ENCODE measurements at places on chromosomes 3 and 15.
A peak's percentile ranks its signal among the peaks of the same experiment; 100 is the strongest.

- no peak for DNase-seq
Observed at GRCh38 chr15:99168601-99169580, 64.0 kb downstream of the SYNM start.

DNA sequence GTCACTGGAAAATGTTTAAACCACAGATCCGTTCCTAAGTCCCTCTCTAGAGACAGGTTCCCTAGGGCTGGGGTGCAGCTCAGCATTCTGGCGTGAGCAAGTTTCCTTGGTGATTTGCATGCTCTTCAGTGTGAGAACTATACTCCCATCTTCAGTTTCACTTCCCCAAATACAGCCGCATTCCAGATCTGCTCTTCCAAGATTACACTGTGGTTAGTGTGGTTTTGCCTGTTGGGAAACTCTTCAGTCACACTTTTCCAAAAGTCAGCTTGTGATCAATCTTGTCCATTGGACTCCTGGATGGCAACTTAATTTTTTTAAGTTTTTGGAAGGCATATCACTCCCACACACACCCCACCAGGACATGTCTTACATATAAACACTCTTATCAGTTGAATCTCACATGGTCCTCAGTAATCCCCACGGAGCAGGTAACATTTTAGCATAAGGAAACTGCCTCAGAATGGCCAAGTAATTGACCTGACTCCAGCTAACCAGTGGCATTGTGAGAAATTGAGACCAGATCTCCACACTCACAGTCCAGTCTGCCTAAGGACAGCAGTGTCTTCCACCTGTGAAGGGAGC lies 33.5 kb upstream of the PTPN23 start:
- DNase-seq: no peak

DNA sequence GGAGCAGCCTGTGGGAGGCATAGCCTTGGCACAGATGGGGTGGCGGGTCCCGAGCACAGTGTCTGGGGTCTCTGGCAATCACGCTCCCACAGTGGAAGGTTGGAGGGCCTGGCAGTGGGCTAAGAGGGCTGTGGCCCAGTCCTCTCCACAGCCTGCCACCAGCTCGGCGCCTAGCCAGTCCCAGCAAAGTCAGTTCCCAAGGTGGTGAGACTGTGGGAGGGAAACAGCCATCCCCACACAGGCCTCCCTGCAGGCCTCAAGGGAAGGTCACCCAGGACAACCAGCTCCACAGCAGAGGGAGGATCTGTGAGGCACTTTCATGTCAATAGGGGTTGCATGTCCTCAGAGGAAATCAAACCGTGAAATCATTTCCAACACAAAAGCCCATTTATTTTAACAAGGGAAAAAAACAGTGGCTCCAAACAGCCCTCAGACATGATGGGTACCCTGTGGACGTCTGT lies 27.6 kb upstream of the LIMD1 start:
- DNase-seq: no peak

- DNase-seq: no peak
Observed at GRCh38 chr3:101878589-101878988, 29.3 kb downstream of the NFKBIZ start.

DNA sequence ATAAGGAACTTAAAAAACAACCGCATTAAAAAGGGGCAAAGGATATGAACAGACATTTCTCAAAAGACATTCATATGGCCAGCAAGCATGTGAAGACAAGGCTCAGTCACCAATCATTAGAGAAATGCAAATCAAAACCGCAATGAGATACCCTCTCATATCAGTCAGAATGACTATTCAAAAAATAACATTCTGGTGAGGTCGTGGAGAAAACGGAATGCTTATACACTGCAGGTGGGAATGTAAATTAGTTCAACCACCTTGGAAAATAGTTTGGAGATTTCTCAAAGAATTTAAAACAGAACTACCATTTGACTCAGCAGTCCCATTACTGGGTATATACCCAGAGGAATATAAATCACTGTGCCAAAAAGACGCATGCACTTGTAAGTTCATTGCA lies 496.6 kb upstream of the SGO1 start:
- DNase-seq: no peak

DNA sequence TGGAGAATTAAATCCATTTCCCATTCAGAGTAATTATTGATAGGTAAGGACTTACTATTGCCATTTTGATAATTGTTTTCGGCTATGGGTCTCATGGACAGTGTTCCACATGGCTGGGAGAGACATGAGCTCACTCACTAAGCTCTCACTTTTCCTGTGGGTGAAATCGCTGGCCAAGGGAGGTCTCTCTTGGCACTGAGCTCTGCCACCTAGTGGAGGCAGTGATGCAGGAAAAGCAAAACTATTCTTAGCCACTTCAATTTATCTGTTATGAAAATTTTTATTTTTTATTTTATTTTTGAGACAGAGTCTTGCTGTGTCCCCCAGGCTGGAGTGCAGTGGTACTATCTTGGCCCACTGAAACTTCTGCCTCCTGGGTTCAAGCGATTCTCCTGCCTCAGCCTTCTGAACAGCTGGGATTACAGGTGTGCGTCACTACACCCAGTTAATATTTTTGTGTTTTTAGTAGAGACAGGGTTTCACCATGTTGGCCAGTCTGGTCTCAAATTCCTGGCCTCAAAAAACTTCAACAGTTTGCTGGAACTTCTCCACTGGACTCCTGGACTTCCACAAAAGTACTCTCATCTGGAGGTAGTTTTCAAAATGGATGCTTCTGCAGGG lies 4.7 kb upstream of the RNF13 start:
- DNase-seq: peak; percentile 61

All from endothelial cell (in vitro differentiated cells).